ENCODE measurements at places on chromosomes 3 and 15. TPM values are rescaled to one million over a fixed set of nuclear protein-coding genes. Genes with fewer than 3 reads are reported as not detected.

- H3K4me1 ChIP-seq: peaks cover 5% of the 10 kb centered on the region
- H3K4me3 ChIP-seq: no peak overlapping the region
- H3K36me3 ChIP-seq: peaks cover 15% of the 10 kb centered on the region
- H3K27me3 ChIP-seq: no peaks in the 10 kb centered on the region
- DNase-seq: no peak
Observed at GRCh38 chr3:188309437-188310269, 155.7 kb downstream of the LPP start.

DNA sequence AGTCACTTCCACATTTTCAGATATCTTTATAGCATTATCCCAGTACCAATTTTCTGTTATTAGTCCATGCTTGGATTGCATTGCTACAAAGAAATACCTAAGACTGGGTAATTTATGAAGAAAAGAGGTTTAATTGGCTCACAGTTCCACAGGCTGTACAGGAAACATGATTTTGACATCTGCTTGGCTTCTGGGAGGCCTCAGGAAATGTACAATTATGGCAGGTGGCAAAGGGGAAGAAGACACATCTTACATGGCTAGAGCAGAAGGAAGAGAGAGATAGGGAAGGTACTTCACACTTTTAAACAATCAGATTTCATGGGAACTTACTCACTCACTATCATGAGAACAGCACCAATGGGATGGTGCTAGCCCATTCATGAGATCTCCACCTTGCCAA, 172.3 kb upstream of the GPR149 start:
- no peaks in the 10 kb centered on the region for H3K36me3 ChIP-seq
- no peak overlapping the region for H3K4me3 ChIP-seq
- H3K27me3 ChIP-seq: no peaks in the 10 kb centered on the region
- H3K4me1 ChIP-seq: no peaks in the 10 kb centered on the region
- no peak overlapping the region for H3K27ac ChIP-seq

DNA sequence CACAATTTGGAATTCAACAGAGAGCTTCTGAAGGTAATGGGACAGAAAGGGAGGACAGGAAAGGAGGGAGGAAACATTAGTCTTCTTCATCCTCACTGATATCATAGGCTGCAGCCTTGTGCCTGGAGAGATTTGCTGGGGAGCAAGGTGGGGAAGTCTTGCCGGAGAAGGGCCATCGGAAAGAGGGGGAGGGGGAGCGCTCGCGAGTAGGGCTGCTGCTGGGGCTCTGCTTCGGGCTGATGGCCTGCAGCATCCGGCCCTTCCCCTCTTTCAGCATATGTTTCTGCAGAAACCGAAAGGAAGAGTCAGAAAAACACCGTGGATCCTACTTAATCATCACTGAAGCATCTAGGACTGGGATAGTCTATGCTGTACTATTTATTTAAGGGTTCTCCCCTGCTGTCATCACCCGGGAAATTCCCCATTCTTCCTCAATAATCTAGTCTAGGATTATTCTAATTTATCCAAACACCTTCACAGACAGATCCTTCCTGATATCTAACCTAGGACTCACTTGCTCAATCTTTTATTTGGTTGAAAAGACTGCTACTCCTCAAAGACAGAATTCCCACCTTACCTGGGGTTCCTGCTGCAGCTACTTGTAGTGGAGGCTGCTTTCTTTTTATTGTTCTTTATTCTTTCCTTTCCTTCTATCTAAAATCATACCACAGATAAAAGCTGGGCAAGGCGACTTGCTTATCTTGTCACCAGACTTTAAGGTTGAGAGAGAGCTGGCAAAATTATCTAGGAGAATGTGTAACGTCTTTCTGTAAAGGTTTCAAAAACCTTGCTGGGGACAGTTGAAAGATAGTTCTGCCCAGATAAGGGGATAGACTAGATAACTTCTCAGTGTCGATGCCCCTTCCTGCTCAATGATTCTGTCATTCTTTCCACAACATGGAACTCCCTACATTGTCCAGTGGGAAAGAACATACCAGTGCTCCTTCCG, 22.6 kb downstream of the SLC51A start:
- no peak for DNase-seq
- no peaks in the 10 kb centered on the region for H3K4me1 ChIP-seq
- no peak overlapping the region for H3K27ac ChIP-seq
- H3K4me3 ChIP-seq: no peak overlapping the region
- H3K27me3 ChIP-seq: no peaks in the 10 kb centered on the region

Gene SLC35G2
- total RNA-seq: 5.0 TPM

GRCh38 chr3:195046441-195046840, 224.5 kb downstream of the XXYLT1 start:
- no peak for DNase-seq
- H3K4me3 ChIP-seq: no peak overlapping the region
- H3K4me1 ChIP-seq: no peaks in the 10 kb centered on the region

Gene DAZL
- total RNA-seq: not detected

GRCh38 chr3:111906656-111907055, 47.6 kb downstream of the PHLDB2 start:
- no peaks in the 10 kb centered on the region for H3K27me3 ChIP-seq
- H3K36me3 ChIP-seq: no peaks in the 10 kb centered on the region
- DNase-seq: no peak
- peak overlapping the region; percentile 42 for H3K27ac ChIP-seq
- peaks cover 71% of the 10 kb centered on the region for H3K4me1 ChIP-seq
- H3K4me3 ChIP-seq: no peak overlapping the region

DNA sequence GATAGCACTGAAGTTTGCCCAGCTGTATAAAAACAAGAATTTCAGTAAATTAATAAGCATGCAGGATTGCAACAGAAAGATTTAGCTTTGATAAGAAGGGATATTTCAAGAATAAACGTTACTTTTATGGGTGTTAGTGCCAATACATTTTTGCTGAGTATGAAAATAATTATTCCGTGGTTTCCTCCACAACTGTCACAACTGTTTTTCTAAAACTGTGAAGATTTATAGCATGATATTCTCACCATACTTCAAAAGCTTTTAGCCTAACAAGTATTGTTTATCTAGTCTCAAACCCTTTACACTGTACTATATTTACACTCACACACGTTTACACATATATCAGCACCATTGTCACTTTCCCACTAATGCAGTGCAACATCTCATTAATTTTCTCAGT, 200.5 kb downstream of the TPRG1 start:
- no peaks in the 10 kb centered on the region for H3K4me1 ChIP-seq
- no peak for DNase-seq
- no peak overlapping the region for H3K4me3 ChIP-seq
- H3K27me3 ChIP-seq: no peaks in the 10 kb centered on the region

- no peak overlapping the region for H3K4me3 ChIP-seq
- H3K27me3 ChIP-seq: no peaks in the 10 kb centered on the region
- no peak for DNase-seq
- no peaks in the 10 kb centered on the region for H3K4me1 ChIP-seq
- H3K36me3 ChIP-seq: no peaks in the 10 kb centered on the region
Observed at GRCh38 chr3:141839389-141839788, 37.1 kb upstream of the ATP1B3 start.

DNA sequence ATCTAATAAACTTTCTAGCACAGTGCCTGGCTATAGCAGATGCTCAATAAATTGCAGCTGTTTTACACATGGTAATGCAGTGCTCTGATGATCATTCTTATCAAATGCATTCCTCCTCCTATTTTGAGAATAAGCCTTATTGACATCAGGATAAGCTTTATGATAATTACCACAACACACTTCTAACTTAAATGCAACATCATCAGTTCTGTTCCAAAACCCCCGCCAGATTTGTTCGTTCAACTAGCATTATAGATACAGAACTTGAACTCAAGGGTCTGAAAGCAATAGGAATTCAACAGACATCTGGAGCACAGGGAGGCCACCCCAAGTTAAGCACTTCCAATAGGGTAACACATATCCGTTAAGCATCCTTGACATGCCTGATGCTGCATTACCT, 684.4 kb upstream of the LMCD1 start:
- H3K27ac ChIP-seq: no peak overlapping the region
- H3K4me1 ChIP-seq: no peaks in the 10 kb centered on the region
- H3K4me3 ChIP-seq: no peak overlapping the region

GRCh38 chr3:24802614-24803013, 308.0 kb upstream of the THRB start:
- no peaks in the 10 kb centered on the region for H3K4me1 ChIP-seq
- H3K36me3 ChIP-seq: no peaks in the 10 kb centered on the region
- H3K4me3 ChIP-seq: no peak overlapping the region
- no peaks in the 10 kb centered on the region for H3K27me3 ChIP-seq

GRCh38 chr15:94494732-94495131, 263.4 kb downstream of the MCTP2 start:
- no peaks in the 10 kb centered on the region for H3K27me3 ChIP-seq
- H3K4me3 ChIP-seq: no peak overlapping the region
- no peak for DNase-seq
- no peak overlapping the region for H3K27ac ChIP-seq
- H3K36me3 ChIP-seq: no peaks in the 10 kb centered on the region
- no peaks in the 10 kb centered on the region for H3K4me1 ChIP-seq

DNA sequence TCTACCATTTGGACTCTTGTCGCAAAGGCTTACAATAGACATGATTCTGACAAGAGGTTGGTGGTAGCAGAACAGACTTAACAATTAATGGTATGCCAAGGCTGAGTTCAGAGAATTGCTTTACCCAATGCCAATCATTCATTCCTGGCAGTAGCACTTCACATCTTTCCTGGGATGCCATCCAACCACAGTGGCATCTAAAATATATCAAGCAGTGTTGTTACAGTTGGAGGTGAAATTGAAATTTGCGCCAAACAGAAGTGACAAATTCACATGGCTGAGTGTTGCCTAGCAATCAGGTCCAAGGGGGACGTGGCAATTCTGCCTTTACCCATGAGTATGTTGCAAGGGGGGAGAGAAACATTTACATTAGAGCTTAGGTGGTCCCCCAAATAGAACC, 21.0 kb upstream of the DPH6 start:
- no peak for DNase-seq
- no peak overlapping the region for H3K4me3 ChIP-seq
- H3K36me3 ChIP-seq: no peaks in the 10 kb centered on the region
- peaks cover 24% of the 10 kb centered on the region for H3K4me1 ChIP-seq

GRCh38 chr3:113565555-113565954, 33.2 kb downstream of the SIDT1 start:
- no peak overlapping the region for H3K4me3 ChIP-seq
- no peaks in the 10 kb centered on the region for H3K27me3 ChIP-seq

DNA sequence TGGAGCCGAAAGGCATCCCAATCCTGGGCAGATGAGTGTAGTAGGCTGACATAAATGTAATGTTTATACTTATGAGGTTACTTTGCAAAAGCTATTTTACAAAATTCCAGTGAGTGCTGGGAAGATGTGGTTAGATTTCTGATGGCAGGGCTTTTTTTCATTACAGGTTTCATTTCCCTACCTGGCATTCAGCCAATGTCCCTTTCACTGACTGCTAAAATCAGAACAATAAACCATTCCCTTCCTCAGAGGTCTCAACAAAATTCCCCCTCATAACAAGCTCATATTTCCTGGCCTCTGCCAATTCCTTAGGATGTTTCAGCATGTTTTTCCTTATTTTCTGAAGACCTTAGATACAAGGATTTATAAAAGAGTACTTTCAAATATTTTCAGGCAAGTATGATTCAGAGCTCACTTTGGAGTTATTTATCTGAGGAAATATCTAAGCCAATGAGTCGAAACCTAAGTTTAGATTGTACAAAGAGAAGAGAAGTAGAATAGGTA, 40.9 kb upstream of the CCDC80 start:
- no peaks in the 10 kb centered on the region for H3K27me3 ChIP-seq
- H3K36me3 ChIP-seq: no peaks in the 10 kb centered on the region
- no peak overlapping the region for H3K27ac ChIP-seq
- DNase-seq: no peak
- peaks cover 15% of the 10 kb centered on the region for H3K4me1 ChIP-seq
- no peak overlapping the region for H3K4me3 ChIP-seq

Gene WNT5A
- 27.0 TPM for total RNA-seq

- H3K27ac ChIP-seq: no peak overlapping the region
- H3K4me1 ChIP-seq: no peaks in the 10 kb centered on the region
- H3K4me3 ChIP-seq: no peak overlapping the region
- DNase-seq: no peak
- no peaks in the 10 kb centered on the region for H3K36me3 ChIP-seq
Observed at GRCh38 chr3:191139736-191140135, 59.3 kb upstream of the OSTN start.

- H3K36me3 ChIP-seq: no peaks in the 10 kb centered on the region
- no peak overlapping the region for H3K4me3 ChIP-seq
- H3K4me1 ChIP-seq: no peaks in the 10 kb centered on the region
- no peak for DNase-seq
- H3K27ac ChIP-seq: no peak overlapping the region
Observed at GRCh38 chr3:174457758-174458157, 401.4 kb upstream of the NAALADL2 start.
